Anterior cingulate cortex (tissue), 58 donors: ENCODE measurements at places on chromosomes 5 and 9.

DNA sequence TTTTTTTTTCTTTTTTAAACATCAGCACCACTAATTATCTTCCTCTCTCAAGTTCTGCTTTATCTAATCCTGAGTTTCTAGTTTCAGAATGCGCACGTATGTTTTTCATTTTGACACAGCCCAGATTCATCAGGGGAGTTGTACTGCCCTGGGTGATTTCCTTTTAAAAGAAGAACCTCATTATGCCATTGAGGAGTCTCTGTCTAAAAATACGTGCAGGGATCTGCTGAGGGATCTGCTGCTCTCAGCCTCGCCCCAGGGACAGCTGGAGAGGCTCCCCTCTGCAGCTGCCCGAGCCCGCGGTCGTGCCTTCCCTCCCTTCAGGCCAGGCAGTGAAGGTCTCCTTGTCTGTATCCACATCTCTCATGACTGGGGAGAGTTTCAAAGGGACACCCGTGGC is 273.1 kb downstream of the ARHGEF28 start:
- no peak for DNase-seq

DNA sequence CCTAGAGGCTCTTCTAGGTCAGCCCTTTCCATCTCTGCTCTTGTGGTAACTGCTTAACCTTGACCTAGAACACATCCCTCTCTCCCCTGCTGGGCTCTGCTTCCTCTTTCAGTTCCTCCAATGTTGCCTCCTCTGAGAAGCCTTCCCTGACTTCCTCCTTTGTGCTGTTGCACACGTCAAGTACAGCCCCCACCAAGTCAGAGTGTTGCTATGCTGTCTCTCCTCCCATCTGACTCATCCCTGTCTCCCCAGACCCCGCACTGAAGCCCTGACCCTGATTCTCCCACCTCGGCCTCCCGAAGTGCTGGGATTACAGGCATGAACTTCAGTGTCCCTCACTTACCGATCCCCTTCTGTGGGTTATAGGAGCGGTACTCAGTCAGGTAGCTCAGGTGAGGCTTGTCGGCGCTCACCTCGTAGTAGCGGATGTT is 10.4 kb upstream of the TRIM14 start:
- DNase-seq, result no peak

- no peak for DNase-seq
Measured at GRCh38 chr5:34494111-34494755, 161.9 kb upstream of the RAI14 start.

DNA sequence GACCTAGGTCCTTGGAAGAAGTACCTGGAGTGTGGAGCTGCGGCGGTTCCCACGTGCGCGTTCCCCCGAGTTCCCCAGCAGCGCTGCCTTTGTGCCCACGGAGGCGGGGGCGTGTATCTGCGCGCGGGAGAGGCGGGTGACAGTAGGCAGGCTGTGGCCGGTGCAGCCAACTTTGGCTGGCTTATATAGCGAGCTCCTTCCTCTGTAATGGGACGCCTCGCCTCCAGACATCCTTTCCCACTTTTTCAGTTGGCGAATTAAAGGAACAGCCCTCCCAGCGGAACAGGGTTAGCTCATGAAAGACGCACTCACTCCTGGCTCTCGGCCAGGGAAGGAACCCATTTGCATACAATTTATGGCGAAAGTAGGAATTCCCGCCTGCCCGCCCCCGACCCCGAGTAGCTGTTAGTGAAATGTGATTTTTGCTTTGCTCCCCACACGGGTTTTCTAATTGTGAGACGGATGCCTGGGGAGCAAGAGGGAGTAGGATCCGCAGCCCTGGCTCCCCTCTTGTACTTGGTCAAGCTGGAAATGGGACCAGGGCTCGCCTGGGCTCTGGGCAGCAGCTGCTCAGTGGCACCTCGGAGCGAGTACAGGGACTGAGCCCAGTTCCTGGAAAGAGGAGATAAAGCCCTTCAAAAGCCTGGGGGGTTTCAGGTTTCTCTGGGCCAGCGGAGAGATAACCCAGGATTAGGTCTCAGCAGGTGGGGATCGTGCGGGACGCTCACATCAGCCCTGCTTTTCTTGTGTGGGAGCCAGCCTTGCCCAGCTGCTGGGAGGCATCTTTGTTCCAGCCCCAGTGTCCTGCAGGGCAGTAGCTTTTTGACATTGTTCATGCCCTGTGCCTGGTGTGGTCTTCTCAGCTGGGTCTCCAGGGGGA is at the start of gene TNC:
Gene TNC (minus strand): TSS at position 159 of the 880 bp plus-strand sequence. CDS start 27,139 bp downstream, outside the sequence.
- DNase-seq, result peak; percentile 5
